ENCODE measurements at places on chromosomes 16 and 17.

- DNase-seq = peak; percentile 48
- peaks cover 36% of the 10 kb centered on the region for H3K4me1 ChIP-seq
- H3K36me3 ChIP-seq = peaks cover 6% of the 10 kb centered on the region
- H3K27me3 ChIP-seq = no peaks in the 10 kb centered on the region
- peak within 1 kb of the TSS; percentile 77 for H3K4me3 ChIP-seq
- peak within 1 kb of the TSS; percentile 84 for H3K27ac ChIP-seq
These were observed at the start of the genes CCDC78 and HAGHL for GRCh38 chr16:726438-727290. Gene CCDC78 (minus strand): TSS chr16:726443. CDS start chr16:726367, 76 bp downstream. Gene HAGHL (plus strand): TSS chr16:727106. CDS start chr16:727510, 404 bp downstream.

DNA sequence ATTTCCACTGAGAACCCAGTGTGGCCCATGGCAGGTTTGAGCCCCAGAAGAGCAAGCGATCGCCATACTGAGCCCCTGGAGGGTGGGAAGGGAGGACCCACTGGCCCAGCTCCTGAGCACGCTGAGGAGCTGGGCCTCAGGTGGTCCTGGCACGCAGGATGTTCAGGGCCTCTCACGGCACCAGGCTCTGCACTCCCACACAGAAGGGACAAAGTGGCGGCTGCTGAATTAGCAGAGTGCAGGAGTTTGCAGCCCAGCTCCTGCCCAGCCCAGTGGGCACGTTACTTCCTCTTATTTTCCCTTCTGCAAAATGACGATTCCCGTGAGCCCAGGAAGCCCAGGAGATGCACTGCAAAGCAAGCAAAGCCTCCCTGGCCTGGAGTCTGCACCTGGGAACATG lies 42.3 kb upstream of the MTSS2 start:
- no peak for DNase-seq
- H3K36me3 ChIP-seq = peaks cover 45% of the 10 kb centered on the region
- H3K4me3 ChIP-seq = no peak overlapping the region
- no peaks in the 10 kb centered on the region for H3K27me3 ChIP-seq
- peaks cover 5% of the 10 kb centered on the region for H3K4me1 ChIP-seq

DNA sequence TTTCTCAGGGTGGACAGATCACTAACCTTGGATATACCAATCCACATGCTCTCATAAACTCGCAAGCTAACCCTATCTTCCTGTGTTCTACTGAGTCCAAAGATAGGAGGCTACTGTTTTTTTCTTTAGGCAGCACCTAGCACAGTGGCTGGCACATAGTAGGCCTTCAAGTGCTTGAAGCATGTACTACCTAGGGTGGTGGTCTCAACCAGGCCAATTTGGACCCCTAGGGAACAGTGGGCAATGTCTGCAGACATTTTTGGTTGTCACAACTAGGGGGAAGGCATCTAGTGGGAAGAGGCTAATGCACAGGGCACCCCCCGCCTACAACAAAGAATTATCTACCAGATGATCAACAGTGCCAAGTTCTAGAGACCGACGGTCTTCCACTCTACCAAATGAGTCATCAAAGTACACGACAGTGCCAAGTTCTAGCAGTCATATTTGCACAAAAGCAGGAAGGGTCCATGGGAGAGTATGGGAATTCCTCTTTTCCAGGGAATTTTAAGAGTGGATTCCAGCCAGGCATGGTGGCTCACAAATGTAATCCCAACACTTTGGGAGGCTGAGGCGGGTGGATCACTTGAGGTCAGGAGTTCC lies 390.3 kb downstream of the SLC39A11 start:
- no peak for DNase-seq
- H3K27me3 ChIP-seq = no peaks in the 10 kb centered on the region
- no peak overlapping the region for H3K27ac ChIP-seq
- H3K36me3 ChIP-seq = peaks cover 31% of the 10 kb centered on the region
- H3K4me3 ChIP-seq = no peak overlapping the region

DNA sequence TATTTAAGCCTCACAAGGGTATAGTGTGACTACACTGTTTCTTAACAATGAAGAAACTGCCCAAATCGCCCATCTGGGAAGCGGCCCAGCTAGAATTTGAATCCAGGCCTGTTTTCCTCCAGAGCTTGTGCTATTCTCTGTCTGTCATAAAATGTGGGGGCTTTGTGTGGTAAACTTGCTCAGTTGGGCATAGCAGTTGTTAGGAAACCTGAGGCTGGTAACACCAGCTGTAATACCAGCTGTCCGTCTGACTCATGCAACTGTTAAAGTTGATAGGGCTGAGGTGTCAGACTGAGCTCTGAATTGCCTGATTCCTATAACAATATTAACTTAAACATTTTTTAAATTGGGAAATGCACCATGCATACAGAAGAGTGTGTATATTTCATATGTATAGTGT lies 9.3 kb downstream of the NOD2 start:
- peak overlapping the region; percentile 42 for H3K27ac ChIP-seq
- DNase-seq = no peak
- H3K4me3 ChIP-seq = no peak overlapping the region
- peaks cover 23% of the 10 kb centered on the region for H3K36me3 ChIP-seq

DNA sequence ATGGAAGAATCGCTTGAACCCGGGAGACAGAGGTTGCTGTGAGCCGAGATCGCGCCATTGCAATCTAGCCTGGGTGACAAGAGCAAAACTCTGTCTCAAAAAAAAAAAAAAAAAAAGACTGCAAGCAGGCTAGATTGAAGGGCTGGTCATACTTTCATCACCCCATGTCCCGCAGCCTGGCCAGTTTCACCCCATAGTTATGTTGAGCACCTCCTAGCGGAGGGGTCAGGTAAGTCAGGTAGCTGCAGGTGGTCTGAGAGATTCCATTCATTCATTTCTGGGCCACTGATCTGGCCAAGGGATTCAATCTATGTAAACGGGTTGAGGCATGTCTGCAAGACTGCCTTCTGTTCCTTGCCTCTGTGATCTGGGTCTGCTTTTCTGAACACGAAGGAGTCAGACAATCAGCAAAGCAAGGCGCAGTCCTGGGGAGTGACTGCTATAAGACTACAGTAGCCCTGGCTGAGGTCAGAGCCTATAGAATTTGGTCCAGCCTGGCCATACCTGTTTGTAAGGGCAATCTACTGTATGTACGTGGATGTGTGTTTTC lies 23.6 kb upstream of the BPTF start:
- H3K27ac ChIP-seq = peak overlapping the region; percentile 42
- DNase-seq = no peak
- H3K4me1 ChIP-seq = peaks cover 17% of the 10 kb centered on the region
- H3K36me3 ChIP-seq = no peaks in the 10 kb centered on the region
- H3K27me3 ChIP-seq = no peaks in the 10 kb centered on the region

DNA sequence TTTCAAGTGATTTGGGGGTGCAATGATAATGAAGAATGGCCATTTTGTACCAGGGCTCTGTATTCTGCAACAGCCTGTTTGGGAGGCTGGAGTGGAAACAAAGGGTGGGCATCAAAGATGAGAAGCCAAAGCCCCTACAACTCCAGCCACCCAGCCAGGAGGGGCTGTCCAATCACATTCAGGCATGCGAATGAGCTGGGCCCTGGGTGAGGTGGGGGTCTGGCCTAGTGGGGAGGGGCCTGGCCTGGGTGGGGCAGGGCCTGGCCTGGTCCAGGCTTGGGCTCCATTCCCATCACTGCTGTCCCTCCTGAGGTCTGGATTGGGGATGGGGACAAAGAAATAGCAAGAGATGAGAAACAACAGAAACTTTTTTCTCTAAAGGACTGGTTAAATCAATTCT lies 6.4 kb downstream of the AOC3 start:
- no peaks in the 10 kb centered on the region for H3K27me3 ChIP-seq
- H3K36me3 ChIP-seq = peaks cover 12% of the 10 kb centered on the region
- no peak for DNase-seq
- H3K4me1 ChIP-seq = no peaks in the 10 kb centered on the region
- H3K27ac ChIP-seq = no peak overlapping the region
- no peak overlapping the region for H3K4me3 ChIP-seq

DNA sequence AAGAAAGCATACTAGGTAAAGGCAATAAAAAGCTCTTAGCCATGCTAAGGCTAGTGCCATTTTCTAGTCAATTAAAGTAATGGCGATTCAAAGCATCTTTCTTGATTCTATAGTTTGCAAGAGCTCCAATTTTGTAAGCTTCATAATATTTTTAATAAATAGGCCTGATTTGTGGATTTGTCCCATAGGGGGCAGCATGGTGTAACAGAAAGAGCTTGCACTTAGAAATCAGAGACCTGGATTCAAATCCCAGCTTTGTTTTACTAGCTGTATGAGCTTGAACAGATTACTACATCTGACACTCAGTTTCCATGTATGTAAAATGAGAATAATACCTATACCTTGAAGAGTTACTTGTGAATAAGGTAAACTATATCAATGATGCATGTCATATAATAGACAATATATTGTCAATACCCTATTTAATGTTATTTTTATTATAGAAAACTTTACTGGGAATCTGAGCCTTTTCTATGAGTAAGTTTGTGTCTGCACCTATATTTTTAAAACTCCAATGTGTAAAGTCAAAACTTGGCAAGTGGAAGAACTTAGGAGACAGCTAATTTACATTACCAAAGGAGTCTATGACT lies 93.6 kb upstream of the NOG start:
- no peak overlapping the region for H3K27ac ChIP-seq
- no peaks in the 10 kb centered on the region for H3K4me1 ChIP-seq
- H3K4me3 ChIP-seq = no peak overlapping the region
- H3K27me3 ChIP-seq = no peaks in the 10 kb centered on the region
- H3K36me3 ChIP-seq = no peaks in the 10 kb centered on the region

- H3K27ac ChIP-seq = peak overlapping the region; percentile 42
- H3K4me1 ChIP-seq = no peaks in the 10 kb centered on the region
- H3K4me3 ChIP-seq = no peak overlapping the region
- peaks cover 5% of the 10 kb centered on the region for H3K27me3 ChIP-seq
- H3K36me3 ChIP-seq = no peaks in the 10 kb centered on the region
These were observed 12.6 kb upstream of the PYDC1 start for GRCh38 chr16:31229501-31229900.

DNA sequence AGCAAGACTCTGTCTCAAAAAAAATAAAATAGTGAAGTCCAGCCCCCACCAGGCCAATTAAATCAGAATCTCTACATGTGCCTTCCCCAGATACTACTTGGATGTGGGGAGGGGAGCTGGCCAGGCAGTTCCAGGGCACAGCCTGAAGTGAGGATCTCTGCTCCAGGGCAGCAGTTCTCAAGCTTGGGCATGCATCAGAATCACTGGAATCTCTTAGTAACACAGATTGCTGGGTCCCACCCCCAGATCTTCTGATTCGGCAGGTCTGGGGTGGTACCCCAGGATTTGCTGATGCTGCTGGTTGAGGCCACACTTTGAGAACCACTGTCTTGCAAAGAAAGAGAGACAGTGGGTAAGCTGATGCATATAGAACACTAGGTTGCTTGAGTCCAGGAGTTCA lies 8.3 kb upstream of the CDH5 start:
- no peaks in the 10 kb centered on the region for H3K4me1 ChIP-seq
- no peak for DNase-seq
- H3K4me3 ChIP-seq = no peak overlapping the region
- H3K27me3 ChIP-seq = peaks cover 59% of the 10 kb centered on the region
- H3K36me3 ChIP-seq = no peaks in the 10 kb centered on the region

- peak overlapping the region; percentile 77 for H3K4me3 ChIP-seq
- H3K36me3 ChIP-seq = peaks cover 35% of the 10 kb centered on the region
- DNase-seq = peak; percentile 61
- peak overlapping the region; percentile 98 for H3K27ac ChIP-seq
These were observed 211.7 kb downstream of the XYLT1 start for GRCh38 chr16:17258848-17259713.

DNA sequence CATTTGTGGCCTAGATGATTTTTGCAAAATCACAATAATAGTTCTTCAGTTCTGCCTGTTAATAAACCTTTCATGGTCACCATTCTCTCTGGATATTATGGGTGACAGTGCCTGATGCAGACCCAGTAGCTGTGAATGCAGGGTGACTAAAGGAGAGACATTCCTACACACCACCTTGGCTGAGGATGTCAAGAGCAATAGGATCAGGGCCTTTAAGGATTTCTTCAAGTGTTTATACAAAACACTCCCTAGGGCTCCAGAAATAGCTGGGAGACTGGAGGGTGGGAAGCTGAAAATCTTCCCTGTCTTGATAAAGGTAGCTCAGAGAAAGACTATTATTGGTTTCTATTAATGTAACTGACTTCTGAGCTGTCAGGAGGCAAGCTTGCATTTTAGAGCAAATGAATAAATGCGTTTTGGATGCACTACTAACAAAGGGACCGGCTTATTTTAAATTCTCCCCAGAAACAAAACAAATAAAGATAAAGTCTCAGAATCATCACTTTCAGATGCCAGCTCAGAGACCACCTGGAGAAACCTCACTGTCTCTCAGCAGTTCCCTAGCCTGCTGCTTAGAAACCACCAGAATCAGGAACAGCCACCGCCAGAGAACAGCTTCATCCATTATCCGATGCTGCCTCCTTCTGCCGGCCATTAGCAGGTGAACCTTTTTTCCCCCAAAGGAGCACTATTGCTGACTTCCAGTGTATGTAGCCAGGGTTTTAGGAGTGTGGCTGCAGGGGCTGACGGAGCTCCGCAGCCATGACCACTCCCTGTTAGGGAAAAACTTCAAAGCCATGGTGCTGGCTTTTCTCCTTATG lies 171.4 kb upstream of the DYNLRB2 start:
- H3K4me1 ChIP-seq = no peaks in the 10 kb centered on the region
- no peaks in the 10 kb centered on the region for H3K27me3 ChIP-seq

GRCh38 chr17:50080096-50080480 lies 15.1 kb upstream of the PDK2 start:
- H3K27ac ChIP-seq = no peak overlapping the region
- no peak overlapping the region for H3K4me3 ChIP-seq
- no peaks in the 10 kb centered on the region for H3K4me1 ChIP-seq
- H3K36me3 ChIP-seq = no peaks in the 10 kb centered on the region
- no peak for DNase-seq

DNA sequence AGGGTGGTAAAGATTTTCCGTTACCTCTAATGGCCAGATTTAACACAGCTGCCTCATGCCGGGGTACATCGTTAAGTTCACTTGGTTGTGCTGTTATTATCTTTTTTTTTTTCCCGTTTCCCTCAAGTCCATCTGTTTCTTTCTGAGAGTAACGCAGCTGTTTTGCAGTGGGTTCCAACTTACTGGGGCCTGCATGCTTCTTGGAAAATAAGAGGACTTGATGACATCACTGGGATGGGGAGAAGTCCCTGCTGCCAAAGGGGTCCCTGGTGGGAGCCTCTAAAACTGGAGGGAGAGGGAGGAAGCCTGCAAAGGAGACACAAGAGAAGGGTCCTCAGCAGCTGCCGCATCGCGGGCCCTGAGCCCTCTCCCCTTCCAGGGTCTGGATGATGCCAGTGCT lies 77.8 kb upstream of the NOL11 start:
- H3K4me1 ChIP-seq = no peaks in the 10 kb centered on the region
- DNase-seq = no peak
- no peaks in the 10 kb centered on the region for H3K27me3 ChIP-seq
- H3K4me3 ChIP-seq = no peak overlapping the region

- no peaks in the 10 kb centered on the region for H3K4me1 ChIP-seq
- H3K4me3 ChIP-seq = no peak overlapping the region
- DNase-seq = no peak
- H3K36me3 ChIP-seq = no peaks in the 10 kb centered on the region
These were observed 624.4 kb upstream of the C16orf82 start for GRCh38 chr16:26442321-26442720.

DNA sequence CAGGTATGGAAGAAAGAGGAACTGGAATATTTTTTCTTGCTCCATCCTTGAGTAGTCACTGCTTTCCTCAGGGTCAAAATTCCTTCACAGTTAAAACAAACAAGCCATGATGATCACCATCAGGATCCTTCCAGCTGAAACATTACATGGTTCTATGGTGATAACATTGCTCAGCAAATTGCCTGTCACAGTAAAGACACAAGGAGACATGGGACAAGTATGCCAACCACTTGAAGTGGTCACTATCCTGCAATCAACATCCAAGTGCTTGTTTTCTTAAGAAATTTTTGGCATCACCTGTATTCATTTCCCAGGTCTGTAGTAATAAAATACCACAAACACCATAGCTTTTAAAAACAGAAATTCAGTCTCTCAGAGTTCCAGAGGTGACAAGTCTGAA lies 662.2 kb downstream of the CDH8 start:
- no peak for DNase-seq
- no peaks in the 10 kb centered on the region for H3K4me1 ChIP-seq
- no peak overlapping the region for H3K4me3 ChIP-seq
- no peaks in the 10 kb centered on the region for H3K27me3 ChIP-seq
- no peaks in the 10 kb centered on the region for H3K36me3 ChIP-seq
- H3K27ac ChIP-seq = no peak overlapping the region
